ENCODE measurements at places on chromosomes 4 and X.

DNA sequence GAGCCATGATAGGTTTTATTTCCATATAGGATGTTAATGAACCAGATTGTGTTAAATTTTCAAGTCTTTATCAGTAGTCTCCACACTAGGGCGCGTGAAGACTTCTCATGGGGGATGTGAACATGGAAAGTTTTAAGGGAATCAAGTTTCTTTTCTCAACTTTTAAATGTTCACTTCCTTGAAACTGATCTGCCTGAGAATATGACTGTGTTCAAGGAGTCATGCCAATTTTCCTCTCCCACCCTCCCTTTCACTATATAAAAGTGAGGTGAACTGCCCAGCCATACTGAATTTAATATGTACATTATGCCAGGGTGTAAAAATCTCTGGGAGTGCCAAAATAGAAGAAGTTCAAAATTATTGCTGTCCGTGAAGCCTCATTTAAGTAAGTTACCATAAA, 30.4 kb upstream of the HPGDS start:
- DNase-seq, result no peak

DNA sequence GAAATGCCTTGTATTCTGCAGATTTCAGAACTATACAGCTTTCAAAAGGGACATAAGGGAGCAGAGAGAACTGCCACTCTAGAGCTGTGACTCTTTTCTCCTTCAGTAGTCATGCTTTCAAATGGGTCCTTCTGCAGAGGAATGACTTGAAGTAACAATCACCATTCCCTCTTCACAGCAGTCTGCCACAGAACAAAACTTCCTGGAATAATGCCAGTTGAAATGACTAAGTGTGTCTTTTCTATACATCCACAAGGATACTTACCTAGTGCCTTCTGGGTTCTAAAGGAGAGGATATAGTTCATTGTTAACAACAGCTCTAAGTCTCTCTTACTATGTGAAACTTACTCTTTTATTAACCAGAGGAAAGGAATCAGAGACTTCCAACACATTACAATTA, 515.4 kb upstream of the ATOH1 start:
- DNase-seq, result no peak

DNA sequence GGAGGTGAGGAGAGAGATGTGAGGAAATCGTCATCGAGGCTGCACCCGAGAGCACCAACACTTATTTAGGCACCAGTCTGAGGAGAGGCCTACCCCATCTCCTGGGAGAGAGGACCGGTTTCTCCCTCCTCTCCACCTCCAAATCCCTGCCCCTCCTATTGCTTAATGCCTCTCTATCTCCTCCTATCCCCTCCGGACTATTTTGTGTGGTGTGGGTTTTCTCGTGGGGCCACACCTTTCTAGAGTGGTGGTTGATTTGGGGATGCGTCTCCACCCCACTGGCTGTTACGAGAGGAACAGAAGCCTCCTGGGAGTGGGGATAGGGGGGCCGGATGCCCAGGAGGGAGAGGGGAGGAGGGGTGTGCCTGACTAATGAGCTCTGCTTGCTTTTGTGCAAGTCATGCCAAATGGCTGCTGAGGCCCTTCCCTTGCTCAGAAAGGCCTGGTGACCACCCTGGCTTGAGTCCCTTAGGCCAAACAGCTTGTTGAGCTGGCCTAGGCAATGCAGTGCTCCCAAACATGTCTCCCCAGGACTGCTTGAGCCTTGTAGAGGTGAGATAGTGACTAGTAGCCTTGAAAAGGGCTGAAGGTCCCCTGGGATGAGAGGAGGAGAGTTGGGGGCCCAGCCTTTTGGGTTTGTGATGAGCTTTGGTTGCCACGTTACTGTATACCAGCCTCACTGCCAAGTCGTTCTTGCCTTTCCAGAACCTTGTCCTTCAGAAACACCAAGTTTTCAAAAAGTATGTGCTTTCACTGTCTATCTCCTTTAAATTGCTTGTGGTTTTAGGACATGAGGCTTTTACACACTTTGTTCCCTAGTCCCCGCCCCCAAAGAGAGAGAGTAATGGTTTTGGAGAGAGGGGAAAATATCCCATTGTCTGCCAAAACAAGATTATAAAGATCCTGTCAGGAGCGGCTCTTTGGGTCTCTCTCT, 1.2 kb downstream of the MSN start:
- peak; percentile 19 for DNase-seq

DNA sequence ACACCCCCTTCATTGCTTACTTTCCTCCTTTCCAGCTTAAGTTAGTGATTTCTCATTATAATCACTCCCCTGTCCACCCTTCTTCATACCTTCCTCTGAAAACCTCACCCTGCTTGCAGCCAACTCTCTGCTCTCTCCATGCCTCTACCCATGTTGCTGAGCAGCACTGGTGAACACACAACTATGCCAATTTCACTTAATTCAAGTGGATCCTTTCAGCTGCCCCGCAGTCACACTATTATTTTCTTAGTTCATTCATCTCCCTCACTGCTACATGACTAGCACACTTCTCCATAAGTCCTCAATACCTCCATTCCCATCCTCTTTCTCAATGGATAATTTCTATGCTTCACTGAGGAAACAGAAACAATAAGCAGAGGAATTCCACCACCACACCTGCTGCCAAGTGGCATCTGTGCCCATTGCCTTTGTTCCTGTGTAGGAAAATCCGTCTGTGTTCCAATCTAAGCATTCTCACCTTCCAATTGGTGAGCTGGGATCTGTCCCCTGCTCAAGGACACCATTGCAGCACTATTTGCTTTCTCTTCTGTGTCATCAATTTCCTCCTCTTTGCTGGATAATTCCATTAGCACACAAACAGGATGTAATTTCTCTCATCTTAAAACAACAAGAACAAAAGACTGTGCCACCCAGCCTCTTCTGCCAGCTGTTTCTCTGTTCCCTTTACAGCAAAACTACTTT, 25.2 kb upstream of the PRSS48 start:
- no peak for DNase-seq

DNA sequence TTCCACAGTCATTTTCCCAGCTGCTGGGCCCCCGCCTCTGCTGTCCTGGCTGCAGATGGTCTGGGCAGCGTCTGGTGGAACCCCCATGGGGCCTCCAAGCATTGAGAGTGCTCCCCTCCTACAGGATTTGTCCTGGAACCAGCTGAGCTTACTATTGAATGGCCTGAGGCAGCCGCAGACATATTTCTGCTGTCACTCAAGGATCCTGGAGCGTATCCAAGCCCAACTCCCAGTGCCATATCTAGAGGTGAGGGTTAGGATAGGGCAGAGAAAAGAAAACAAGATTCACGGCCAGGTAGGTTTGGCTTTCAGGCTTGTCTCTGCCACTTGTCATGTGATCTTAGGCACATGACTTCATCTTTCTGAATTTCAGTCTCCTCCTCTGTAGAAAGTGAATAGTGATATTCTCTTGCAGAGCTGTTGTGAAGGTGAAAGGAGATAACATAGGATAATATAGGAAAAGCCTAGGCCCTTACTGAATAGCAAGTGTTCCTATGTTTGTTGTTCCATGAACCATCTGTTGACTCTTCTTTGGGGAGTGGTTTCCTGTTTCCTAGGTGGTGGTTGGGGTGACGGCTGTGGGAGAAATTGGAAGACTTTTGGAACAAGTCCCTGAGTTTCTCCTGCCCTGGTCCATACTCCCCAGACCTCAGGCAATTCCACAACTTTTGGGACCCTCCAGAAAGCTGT, 52.3 kb downstream of the SEPSECS start:
- no peak for DNase-seq

DNA sequence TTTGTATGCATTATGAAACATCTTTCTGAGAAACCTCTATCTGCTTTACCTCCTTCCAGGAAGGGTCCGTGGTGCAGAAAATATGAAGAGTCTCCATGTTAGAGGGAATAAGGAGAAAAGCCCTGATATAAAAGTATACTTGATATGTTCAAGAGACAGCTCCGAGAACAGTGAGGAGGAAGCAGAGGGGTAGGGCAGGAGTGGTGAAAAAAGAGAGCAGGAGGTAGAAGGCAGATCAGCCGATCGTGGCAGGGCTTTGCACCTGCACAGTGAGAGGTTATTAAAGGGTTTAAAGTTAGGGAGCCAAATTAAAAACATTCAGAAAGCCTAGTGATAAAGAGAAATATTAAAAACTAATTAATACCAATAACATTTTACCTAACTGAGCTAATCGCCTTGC, 419.7 kb downstream of the FAT4 start:
- no peak for DNase-seq

DNA sequence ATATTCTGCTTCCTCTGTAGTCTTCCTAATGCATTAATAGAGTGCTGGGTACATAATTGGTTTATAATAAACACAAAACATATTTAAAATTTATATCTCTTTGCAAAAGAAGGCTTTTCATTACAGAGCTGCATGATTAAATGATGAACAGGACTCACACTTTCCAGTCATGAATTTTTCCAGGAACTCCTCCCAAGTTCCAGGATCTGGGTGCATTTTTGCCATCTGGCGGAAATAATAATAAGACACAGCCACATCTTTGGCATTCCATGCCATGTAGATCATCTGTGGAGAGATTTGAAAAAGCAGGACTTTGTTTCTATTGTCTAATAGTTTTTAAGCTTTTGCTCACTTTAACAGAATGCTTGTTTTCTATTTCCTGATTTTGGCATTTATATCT, 40.2 kb upstream of the SULT1B1 start:
- DNase-seq, result no peak

DNA sequence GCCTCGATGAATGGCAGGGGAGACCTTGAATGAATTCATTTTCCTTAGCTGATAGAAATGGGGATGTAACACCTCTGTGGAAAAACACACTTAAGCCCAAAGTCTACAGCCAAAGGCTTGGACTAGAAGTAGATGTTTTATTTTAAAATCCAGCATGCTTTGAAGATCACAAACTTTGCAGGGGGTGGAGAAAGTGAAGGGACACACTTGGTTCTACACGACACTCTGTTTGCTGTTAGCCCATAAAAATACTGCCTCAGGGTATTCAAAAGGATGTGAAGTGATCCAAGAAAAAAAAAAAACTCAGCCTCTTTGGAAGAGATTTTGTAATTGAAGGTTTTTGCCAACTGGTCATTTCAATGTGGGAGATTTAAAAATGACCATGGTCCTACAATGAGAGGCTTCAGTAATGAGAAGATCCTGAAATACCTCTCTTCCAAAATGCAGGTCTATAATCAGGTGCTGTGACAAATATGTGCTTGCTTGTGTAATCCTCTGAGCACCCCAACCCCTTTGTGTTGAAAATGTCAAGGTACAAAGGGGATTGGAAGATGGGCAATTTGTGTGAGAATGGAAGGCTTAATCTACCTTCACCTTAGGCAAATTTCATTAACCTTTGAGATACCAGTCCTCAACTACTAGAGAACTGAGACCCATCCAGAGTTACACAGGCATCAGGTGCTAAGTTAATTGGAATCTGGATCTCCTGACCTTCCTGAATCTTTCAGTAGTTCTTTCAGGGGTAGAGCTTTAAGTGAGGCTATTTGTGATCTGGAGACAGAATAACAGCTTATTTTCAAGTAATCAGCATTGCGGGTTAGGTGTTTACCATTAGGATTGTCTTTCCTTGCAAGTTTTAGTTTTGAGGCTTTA, 82.5 kb downstream of the HS6ST2 start:
- no peak for DNase-seq

DNA sequence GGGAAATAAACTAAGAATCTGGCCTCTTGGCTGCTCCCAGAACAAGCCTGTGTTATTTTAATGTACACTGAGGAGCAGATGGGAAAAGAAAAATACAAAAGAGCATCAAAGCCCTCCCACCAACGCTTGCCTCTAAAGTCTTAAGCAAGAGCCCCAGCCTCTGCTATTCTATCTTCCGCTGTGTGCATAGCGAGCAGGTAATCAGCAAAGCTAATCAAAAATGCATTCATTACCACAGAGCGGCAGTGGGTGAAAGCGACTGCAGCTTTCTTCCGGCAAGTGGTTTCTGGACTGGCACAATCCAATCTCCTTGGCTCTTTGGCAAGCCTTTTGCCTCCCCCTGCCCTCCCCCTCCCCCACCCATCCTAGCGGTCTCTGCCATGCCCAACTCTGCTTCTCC, 13.5 kb upstream of the GRIA3 start:
- no peak for DNase-seq

- no peak for DNase-seq
These were observed 477.5 kb downstream of the SPRY1 start for GRCh38 chr4:123874063-123874462.

GRCh38 chr4:74615411-74615810, 170.5 kb downstream of the AREG start:
- no peak for DNase-seq

DNA sequence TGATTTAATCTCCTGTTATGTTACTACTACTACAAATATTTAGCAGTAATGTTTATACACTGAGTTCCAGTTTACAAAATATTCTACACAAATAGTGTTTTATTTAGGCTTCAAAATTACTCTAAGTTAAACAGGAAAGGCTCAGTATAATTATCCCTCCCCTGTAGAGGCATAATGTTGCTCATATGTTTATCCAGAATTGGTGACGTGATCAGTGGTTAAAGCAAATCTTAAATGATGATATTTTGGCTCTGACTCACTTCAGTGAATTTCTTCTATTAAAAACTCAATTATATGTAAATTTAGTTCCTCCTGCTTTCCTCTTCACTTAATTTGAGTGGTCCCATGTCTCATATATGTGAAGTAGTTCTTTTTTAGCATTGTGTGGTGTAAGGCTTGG, 438.5 kb downstream of the ADGRL3 start:
- no peak for DNase-seq

Data from activated CD8-positive, alpha-beta memory T cell treated with anti-CD3 and anti-CD28 coated beads for 1 hour (primary cell).